Fibroblast of skin of abdomen (primary cell): ENCODE measurements at places on chromosomes 6 and 20.

DNA sequence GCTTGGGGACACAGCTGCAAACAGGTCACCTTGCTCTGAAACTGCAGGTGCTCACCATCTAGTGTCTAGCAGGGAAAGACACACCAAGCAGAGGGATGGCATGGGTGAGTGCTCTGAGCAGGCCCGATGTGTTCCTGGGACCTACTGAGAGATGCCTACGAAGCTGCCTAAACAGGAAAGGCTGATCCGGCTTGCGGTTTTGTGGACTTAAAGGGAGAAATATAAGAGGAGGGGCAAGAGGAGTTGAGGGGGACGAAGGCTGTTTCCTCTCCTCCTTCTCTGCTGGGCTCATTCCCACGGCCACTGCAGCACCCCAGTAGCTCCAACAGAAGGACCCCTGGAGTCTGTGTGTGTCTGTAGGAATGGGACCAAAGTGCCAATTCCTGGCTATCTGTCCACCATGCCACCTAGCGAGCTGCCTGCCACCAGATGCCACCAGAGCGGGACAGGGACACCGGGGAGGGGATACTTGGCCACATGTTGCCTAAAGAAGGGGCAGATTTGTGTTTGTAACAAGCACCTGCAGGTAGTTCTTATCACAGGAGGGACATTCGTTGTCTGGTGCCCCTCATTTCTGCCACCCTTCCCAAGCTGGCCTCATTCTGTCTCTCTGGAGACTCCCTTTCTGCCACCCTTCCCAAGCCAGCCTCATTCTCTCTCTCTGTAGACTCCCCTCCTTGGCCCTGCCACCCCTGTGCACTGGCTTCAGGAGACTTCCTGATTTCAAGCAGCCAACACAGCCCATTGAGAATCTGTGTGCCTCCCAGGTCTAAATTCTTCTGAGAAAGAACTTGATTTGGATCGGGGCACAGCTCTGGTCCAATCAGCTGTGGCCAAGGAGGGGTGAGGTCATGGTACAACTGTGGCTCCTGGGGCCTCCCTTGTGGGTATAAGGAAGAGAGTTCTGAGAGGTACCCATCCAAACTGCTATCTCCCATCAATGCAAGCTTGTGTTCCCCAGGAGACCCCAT is 221.8 kb downstream of the ANKRD60 start:
- no peak for DNase-seq

DNA sequence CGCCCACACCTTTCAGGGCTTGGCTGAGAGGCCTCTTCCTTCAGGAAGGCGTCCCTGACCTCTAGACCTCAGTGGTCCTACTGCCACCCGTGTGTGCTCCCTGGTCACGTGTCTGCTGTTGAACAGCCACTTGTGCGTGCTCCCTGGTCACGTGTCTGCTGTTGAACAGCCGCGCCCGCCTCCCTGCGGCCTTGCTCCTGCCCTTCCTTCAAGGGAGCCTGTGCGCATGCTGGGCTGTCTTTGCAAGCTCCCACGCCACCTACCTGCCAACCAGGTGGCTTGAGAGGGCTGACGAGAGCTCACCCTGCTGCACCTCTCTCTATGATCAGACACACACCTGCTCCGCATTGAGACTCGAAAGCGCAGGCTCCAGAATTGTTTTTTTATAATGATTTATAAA is 179.3 kb downstream of the BMP7 start:
- DNase-seq, result no peak

GRCh38 chr20:58760856-58761255 is 68.3 kb downstream of the NPEPL1 start:
- DNase-seq, result no peak

DNA sequence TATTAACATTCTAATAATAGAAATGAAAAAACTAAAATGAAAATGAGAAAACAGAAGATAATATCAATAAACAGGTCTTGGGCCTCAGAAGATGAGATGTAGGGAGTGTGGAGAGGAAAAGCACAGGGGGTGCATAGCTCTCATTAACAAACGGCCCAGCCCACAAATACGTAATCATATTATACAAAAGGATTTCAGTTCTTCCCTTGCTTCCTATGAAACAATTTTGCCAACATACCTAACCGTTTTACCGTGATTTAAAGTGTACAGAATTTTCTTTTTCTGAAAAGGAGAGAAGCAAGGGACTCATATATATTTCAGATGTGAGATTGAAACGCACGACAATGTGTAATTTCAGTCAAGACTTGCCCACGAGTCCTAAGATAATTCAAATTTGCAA is 136.0 kb downstream of the HFE start:
- DNase-seq, result no peak

GRCh38 chr6:2953098-2953497 is 18.3 kb downstream of the SERPINB6 start:
- no peak for DNase-seq

DNA sequence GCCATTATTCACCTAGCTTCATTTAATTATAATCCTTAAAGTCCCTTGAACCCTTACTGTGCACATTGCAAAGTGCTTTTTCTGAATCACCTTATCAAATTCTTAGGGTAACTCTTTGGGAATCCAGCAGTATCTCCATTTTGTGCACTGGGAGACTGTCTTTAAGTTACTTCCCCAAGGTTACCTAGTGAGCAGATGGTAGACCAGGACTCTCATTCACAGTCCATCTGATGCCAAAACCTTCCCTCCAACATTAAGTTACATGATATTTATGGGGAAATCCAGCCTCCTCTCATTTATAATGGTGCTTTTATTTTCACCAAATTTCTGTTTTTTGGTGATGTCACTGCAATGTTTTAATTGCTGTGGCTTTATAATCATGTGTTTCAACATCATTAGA is 75.7 kb downstream of the NCOA7 start:
- DNase-seq, result no peak

- DNase-seq, result peak; percentile 59
Measured at GRCh38 chr6:20688710-20689500, 154.6 kb downstream of the CDKAL1 start.

GRCh38 chr6:10373642-10374359 is 41.1 kb downstream of the TFAP2A start:
- DNase-seq, result no peak

DNA sequence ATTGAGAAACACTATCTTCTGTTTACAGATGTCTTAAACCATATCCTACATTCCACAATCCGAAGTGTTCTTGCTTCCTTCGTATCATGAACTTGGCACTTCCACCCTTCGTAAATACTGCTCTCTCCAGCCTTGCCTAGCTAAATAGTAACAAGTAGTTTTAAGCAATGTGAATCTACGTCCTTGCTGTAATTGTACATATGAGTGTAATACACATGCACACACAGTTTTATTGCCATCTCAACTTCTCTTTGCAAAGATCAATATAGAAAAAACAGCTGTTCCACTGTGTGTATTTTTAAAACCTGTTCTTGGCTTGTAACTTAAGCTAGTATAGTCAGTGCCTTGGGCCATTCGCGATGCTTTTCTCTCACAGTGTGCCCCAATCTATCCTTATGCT is 1524.7 kb downstream of the GRIK2 start:
- DNase-seq, result no peak

DNA sequence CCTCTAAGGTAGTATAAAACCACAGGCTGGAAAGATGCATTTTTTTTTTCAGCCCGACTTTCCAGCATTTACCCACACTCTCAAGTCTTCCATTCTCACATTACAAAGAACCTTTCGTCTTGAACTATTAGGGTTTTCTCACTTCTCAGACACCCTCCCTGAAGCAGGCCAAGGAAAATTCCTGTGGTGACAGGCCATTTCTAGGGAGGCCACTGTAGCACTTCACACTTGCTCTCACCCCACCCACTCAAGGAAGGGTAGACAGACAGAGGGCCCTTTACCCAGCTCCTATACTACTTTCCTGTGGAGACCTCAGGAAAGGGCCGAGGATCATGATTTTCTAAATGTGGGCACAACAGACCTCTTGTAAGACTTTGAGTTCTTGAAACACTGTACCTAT is 27.7 kb downstream of the KCNS1 start:
- DNase-seq, result no peak

GRCh38 chr6:116392132-116393013 is 21.6 kb downstream of the DSE start:
- DNase-seq, result no peak

DNA sequence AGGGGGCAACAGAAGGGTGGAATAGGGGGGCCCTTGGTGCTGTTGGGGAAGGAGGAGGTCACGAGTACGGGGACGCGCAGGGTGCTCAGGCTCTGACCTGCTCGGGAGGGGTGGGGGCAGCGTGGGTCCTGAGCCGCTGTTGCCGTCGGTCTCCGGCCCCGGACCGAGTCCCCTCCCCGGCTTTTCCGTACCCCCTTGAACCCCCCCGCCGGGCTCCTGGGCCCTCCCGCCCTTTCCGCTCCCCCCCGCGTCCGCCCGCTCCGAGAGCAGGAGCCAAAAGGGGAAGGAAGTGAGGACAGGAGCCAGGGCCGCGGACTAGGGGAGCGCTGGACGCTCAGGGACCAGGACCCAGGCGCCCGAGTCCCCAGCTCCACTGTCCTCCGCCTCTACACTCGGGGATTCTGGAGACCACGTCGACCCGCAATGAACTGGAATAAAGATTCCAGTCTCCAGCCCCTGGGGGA is at the start of gene RGL2:
Gene RGL2, minus strand, starts transcription at position 170 of the 464 bp plus-strand sequence. CDS start 332 bp downstream, outside the sequence.
- DNase-seq, result peak; percentile 62
